Activated CD4-positive, alpha-beta T cell treated with anti-CD3 and anti-CD28 coated beads for 4 hours (primary cell): ENCODE measurements at places on chromosomes 3 and 15.
A peak's percentile ranks its signal among the peaks of the same experiment; 100 is the strongest.

DNA sequence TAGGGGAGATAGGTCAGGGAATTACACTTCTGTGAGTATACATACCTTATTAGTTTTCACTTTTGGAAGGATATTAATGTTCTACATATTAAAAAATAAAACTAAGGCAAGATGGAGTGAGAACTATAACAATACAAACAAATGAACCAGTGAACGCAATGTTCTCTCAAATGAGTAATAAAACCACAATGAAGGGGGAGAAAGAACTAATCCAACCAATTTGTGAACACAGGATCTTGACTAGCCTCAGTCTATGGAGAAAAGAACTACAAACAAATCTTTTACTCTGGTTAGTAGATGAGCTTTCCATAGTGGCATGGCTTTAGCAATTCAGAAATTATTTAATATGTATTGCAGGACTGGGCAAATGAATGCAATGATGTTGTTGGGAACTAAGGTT, 26.9 kb upstream of the ATOSA start:
- no peak for DNase-seq

GRCh38 chr15:98684436-98684835, 36.1 kb downstream of the IGF1R start:
- no peak for DNase-seq

- no peak for DNase-seq
Observed at GRCh38 chr3:49305608-49306007, 28.6 kb upstream of the C3orf62 start.

DNA sequence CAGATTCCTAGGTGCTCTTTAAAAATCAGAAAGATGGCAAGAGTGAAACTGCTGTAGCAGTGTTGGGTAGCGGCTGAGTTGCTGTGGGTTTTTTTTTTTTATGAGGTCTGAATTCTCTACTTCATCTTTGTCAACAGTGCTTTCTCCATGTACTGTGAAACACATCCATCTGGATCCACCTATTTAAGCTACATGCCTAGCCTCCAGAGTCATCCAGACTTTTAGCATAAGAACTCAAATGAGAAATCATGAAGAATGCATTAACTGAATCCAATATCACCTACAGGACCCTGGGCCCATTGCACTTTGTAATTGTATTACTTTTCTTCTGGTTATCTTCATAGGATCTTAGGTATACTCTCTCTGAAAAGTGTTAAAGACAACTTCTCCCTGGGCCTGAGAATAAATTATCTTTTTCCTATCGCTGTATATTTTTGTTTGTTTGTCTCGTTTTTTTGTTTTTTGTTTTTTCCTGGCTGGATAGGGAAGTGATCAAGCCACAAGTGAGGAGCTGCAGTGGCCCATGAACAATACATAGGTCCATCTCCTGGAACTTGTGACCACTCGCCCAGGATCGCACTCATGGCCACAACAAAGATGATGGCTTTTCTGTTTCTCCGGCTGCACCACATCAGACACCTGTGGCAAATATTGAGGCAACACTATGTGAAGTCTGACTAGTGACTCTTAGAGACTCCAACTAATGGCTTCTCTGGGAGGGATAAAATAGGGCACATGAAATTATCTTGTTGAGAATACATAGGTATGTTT, 609.9 kb upstream of the AGTR1 start:
- no peak for DNase-seq

DNA sequence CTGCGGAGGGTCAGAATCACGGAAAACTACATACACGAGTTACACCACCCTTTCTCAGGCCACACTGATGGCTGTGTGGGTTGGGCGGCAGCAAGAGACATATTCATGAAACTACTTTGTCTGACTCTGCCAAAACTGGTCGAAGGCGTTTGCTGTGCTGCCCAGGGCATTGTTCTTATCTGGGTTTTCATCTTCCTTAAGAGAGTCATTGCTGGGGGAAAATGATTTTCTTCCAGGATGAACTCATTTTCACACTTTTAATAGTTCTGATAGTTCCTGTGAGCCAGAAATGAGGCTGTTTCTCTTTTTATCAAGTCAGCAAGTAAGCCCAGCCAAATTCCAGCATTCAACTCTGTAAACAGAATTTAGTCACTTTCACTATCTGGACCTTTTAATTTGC, 47.6 kb downstream of the TRIM71 start:
- DNase-seq, result no peak

- no peak for DNase-seq
Observed at GRCh38 chr3:197709135-197709534, 27.6 kb downstream of the RUBCN start.

DNA sequence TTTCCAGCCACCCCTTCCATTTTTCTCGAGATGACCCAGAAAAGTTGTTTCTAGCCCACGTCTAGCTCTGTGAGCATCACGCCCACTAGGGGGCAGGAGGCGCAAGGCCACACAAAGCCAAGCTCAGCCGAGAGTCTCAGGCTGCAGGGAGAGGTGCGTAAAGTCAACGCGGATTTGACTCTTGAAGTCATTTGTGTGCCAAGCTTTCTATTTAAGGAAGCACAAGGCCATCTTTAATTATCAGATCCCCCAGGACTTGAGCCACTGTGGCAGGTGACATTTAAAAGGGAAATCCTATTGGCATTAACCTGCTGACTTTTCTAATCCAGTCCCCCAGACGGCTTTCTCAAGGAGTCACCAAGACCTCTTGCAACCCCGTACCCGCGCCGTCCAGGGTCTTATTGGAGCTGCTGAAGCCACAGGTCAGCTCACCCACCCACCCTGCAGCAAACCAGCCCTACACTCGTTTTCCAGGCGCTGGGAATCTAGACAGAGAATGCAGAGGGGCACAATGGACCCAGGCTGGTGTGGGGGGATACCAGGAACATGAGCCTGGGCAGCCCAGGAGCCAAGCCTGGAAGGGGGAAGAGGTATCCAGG, 62.1 kb downstream of the CAPN7 start:
- DNase-seq, result peak; percentile 88

- peak; percentile 41 for DNase-seq
Observed at GRCh38 chr15:82108489-82109078, 62.8 kb upstream of the MEX3B start.

GRCh38 chr15:61195116-61196002, 33.7 kb downstream of the RORA start:
- DNase-seq, result no peak

DNA sequence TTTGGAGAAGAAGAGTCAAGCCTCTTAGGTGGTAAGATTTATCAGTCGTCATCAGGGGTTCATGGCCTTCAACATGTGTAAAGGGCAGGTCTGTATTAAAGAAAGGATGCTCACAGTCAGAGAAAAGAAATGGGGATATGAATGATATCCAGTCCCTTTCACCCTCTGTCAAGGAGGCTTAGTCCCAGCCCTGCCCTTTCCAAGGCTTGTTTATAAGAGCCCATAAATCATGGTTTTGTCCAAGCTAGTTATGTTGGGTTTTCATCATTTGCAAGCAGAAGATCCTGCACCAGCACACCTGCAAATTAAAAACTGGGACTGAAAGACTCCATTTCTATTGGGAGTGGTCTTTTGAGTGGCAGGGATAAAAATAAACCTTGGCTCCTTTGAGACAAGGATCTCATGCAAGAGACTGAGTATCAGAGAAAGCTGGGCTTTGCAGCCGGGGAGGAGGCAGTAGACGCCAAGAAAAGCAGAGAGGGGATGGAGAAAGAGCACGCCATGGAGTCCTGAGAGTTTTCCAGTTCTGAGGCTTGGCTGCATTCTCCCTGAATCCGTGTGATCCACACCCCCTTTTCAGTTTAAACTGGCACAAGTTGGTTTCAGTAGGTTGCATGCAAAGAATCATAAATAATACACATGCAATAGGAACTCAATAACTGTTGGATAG, 12.6 kb upstream of the PDIA5 start:
- no peak for DNase-seq

GRCh38 chr3:128194843-128195242, 41.6 kb downstream of the EEFSEC start:
- no peak for DNase-seq

DNA sequence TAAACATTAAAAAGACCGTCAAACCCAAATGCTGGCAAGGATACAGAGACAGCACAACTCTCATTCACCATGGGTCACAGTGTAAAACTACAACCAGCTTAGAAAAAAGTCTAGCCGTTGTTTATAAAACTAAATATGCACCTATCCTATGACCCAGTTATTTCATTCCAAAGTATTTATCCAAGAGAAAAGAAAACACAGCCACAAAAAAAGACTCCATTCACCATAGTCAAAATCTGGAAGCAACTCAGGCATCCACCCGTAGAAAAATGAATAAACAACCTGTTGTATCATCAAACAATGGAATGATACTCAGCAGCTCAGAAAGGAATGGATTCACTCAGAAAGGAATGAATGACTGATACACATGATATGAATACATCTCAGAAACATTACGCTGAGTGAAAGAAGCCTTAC, 28.6 kb downstream of the PLD1 start:
- DNase-seq, result no peak

DNA sequence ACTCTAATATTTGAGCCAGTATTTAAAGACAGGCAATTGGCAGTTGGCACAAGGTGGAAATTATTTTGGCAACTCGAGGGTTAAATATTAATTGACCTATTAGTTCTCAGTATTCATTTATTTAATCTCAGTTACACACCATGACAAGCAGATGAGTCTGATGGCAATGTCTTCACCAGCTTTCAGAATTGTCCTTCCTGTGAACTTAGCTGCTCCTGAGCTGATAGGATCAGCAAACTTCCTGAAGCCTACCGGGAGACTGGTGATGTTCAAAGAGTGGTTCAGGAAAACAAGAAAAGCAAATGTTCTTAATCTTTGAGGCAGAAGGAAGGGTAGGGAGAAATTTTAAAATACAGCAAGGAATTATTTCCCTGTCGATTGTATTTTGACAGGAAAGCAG, 522.2 kb downstream of the SOX2 start:
- DNase-seq, result no peak

- DNase-seq, result no peak
Observed at GRCh38 chr3:129317848-129318247, 39.2 kb downstream of the HMCES start.

GRCh38 chr3:4251412-4251811, 51.8 kb upstream of the SETMAR start:
- DNase-seq, result no peak

- peak; percentile 42 for DNase-seq
Observed at GRCh38 chr15:25790000-25790660, 73.0 kb downstream of the ATP10A start.

DNA sequence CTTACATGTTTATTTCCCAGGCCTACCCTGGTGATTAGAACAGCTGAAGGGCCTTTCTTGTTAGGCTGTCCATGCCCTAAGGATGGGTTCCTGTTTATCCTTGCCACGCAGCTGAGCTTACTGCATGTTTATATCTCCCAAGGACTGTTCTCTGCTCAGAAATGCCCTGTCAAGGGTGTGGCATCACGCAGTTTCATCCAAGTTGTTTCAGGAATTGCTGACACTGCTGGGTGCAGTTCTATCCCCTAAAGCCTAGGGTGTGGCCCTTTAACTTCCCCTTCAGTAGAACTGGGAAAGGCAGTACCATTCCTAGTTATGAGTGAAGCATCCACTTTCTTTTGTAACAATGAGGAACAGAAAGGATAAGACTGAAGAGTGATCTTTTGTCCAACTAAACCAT, 5.0 kb downstream of the ELL3 start:
- no peak for DNase-seq

DNA sequence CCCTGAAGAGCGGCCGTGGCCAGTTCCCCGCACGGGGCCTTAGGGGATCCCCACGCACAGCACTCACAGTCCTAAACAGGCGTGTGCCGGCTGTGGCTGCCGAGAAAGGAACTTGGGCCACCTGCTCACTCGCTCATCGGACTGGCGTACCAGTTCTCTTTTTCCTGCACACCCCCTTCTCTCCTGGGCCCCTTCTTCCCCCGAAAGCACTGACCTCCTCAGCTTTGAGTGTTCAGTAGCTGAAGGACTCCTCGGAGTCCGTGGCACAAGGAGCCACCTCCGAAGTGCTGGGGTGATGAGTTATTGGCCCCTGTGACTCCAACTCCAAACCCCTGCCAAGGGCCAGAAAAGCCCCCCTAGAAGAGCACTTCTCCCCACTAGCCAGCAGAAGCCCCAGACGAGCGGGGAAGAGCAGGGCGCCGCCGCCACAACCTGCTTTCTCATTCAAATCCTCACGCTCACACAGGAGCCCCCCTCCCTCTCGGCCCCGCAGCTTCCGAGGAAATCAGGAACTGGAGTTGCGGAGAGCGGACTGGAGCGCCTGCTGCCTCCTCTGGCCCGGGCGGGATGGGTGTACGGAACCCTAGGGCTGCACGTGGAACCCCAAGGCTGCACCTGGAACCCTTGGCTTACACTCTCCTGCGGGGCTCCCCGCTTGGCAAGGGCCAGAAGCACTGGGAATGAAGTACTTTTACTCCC, at the start of gene PLCH1:
PLCH1 (minus strand) TSS at position 446 of the 699 bp plus-strand sequence. CDS start 40,847 bp downstream, outside the sequence.
- DNase-seq, result no peak

DNA sequence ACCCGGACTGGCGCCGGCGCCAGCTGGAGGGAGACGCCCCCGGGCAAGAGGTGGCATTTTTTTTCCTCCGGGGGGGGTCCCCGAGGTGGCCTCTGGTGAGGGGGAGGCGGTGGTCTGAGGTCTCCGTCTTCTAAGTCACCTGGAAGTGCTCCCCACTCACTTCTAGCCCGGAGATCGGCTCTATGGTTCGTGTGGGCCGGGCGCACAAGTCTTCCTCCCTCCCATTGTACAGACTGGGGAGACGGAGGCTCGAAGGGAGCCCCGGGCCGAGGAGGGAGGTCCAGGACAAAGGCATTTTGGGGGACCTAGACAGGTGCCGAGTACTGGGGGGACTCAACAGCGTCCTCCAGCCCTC, 4.4 kb downstream of the GATA2 start:
- no peak for DNase-seq

GRCh38 chr15:38961931-38962330, 397.3 kb upstream of the RASGRP1 start:
- DNase-seq, result no peak

GRCh38 chr3:171813897-171814460, 3.7 kb upstream of the PLD1 start:
- peak; percentile 15 for DNase-seq

DNA sequence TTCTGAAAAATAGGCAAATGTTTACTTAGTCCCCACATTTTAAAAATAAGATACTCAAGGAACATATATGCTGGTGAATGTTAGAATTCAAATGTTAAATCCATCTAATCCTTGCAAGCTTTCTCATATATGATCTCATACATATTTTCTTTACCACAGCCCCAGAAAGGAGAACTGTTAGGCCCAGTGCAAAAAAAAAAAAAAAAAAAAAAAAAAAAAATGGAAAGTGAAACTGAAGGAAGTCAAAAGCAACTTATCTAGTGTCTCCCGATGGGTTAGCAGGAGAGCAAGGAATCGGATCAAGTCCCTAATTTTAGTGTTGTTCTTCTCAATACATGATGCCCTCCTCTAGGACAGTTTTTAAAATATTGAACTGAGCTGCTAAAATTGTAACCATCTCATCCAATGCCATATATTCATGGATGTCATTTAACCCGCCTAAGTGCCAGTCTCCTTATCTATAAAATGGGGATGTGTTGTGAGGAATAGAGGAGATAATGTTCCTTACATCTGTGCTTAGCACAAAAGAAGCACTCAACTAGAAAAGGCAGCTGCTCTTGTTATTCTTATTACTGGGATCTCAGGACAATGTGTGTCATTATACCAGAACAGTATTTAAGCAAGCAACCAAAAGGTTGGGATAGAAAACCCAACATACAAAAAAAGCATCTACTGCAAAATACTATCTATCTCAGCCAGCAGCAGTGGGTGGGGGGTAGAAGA, 279.7 kb downstream of the MAGI1 start:
- DNase-seq, result no peak

GRCh38 chr3:10601151-10601856, 95.9 kb upstream of the ATP2B2 start:
- no peak for DNase-seq
